Gastrocnemius medialis (tissue), 4 donors: ENCODE measurements at places on chromosomes 4 and X.

DNA sequence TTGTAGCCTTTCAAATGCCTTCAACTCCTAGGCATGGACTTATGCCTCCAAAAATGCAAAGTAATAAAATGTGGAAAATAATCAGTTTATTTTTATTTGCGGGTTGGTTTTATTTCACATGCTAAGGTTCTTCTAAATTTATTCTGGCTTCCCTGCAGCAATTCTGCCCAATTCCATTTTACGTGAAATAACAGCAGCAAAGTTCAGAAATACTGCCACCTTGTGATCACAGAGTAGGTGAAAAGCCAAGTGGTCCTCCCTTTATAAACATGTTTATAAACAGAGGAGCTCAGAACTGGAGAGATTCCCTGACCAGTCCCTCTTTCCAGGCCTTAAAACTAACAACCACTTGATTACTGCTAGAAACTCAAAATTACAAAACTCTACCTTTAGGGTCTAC lies 14.7 kb upstream of the DCHS2 start:
- DNase-seq, result no peak

DNA sequence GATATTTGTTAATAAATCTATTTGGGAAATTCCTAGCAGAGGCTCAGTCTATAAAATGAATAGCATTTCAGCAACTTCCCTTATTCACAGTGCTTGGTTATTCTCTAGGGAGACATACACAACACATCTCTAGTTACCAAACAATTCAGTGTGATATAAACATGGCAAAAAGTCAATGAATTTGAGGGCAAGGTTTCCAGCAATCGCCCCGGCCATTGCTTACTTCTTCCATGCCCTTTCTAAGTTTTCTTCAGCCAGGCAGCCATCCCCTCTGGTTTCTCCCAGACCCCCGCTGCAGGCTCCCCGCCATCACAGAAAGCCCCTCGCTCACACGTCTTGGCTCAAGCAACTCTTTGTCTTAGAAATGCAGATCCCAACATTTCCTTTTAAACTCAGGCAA lies 4.4 kb downstream of the TLR7 start:
- DNase-seq, result no peak

DNA sequence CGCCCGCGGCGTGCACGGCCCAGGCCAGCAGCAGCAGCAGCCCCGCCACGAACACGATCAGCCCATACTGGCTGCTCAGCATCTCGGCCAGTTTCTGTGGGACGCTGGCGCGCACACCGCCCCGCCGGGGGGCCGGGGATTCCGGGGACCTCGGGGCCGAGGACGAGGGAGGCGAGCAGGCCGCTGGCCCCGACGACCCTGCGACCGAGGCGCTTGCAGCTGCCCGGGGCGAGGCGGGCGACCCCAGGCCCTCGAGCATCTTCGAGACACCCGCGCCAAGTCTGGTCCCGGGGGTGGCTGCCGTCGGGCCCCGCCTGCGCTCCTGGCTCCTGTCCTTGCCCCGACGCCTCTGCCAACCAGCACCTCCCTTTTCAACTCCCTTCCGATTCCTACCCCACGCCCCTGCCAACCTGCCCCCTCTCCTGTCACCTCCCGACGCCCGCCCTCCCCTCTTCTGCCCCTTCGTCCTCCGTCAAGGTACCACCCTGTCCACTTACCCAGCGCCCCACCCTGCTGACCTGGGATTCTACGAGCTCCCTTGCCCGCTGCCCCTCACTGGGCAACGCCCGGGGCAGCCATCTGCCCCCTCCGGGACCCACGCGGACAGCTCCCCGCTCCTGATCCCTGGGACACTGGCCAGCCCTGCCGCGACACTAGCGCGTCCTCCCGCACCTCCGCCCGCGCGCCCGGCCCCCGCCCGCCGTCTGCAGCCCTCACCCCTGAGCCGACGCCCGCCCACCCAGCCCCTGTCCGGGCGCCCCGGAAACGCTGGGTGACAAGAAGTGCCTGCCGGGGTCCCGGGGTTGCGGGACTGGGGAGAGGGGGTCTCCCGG lies at the start of gene OTOP1:
OTOP1 (minus strand) TSS at position 324 of the 833 bp plus-strand sequence; CDS start at position 259, 65 bp downstream.
- no peak for DNase-seq

DNA sequence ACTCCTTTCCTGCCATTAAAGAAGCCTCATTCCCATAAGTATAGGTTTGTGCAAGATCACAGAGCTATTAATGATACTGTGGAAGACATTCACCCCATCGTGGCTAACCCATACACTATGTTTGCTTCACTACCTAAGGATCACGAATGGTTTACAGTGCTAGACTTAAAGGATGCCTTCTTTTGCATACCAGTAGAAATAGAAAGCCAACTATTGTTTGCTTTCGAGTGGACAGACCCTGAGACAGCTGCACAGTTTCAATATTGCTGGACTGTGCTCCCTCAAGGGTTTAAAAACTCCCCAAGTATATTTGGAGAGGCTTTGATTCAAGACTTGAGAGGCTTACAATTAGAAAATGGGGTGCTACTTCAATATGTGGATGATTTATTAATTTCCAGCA lies 16.0 kb upstream of the PAPSS1 start:
- DNase-seq, result no peak
